ENCODE measurements at places on chromosomes 1 and 21.

DNA sequence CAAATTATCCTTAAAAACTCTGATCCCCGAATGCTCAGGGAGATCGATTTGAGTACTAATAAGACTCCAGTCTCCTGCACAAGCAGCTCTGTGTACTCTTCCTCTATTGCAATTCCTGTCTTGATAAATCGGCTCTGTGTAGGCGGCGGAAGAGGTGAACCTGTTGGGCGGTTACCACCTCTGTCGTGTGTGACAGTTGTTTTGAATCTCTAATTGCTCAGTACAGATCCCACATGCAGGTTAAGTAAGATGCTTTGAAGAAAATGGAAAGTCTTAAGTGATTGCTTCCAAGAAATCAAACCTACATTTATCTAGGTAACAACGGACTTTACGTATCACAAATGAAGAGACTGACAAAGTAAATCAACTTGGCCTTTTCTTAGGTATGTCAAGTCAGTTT lies 35.5 kb downstream of the COA6 start:
- peak; percentile 70 for DNase-seq

- DNase-seq: no peak
Observed at GRCh38 chr1:45924736-45925135, 121.3 kb downstream of the MAST2 start.

DNA sequence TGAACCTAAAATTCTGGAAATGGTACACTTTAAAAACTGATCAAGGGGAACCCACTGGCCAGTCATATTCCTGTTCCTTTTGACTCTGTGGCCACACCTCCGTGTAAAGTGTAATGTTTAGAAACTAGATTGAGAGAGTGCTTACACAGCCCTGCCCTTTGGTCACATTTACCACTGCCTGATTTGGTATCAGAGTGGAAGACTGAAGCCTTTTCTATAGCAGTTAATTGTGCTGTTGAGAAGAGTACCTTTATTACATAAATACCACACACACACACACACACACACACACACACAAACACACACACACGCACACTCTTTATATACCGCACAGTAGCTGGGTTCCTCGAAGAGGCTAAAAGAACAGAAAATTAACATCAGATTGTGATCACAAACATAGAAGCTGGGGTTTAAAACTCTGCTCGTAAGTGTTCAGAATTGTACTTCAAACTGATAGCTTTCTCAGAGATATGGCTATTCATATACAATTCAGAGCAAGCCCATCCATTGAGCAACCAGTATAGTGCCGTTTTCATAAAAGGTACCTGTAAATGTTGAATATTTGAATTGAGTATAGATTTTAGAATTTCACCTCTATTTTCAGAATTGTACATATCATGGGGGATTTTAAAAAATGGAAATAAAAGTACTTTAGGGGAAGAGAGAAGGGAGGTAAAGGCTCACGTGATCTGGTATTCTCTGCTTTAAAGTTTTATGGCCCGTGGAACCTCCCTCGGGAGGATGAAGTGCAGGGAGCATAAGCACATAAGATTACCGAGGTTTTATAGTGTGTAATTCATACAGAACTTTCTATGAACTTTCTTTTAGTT lies 37.5 kb downstream of the CAMTA1 start:
- DNase-seq: no peak

GRCh38 chr1:38498686-38499085 lies 360.9 kb downstream of the RRAGC start:
- DNase-seq: no peak

- no peak for DNase-seq
Observed at GRCh38 chr1:147388969-147389368, 146.5 kb downstream of the CHD1L start.

- no peak for DNase-seq
Observed at GRCh38 chr1:12056331-12056841, 6.7 kb upstream of the TNFRSF8 start.

- DNase-seq: no peak
Observed at GRCh38 chr1:12460121-12460520, 157.9 kb downstream of the DHRS3 start.

DNA sequence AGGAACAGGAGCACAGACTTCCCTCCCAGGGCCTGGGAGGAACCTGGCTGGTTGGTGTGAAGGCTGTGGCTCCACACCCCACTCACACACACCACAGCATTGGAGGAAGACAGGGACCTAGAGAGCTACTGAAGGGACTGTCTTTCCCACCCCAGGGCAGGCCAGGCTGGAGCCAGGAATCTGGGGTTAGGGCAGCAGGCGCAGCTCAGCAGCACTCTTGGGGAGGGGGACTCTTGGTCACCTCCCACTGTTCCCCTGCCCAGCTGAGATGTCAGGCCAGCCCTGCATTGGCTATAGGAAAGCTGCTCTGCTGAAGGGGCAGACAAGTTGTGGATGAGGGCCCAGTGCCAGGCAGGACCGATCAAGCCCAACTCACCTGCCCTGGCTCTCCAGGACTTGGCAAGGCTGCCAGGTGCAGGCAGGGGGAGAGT lies 1.6 kb upstream of the PLEKHA6 start:
- DNase-seq: no peak

- no peak for DNase-seq
Observed at GRCh38 chr1:197981561-197981960, 64.4 kb downstream of the LHX9 start.

GRCh38 chr1:78377356-78377928 lies 113.3 kb upstream of the PTGFR start:
- DNase-seq: no peak

GRCh38 chr21:44262338-44263056 lies 800 bp upstream of the DNMT3L start:
- no peak for DNase-seq

- DNase-seq: no peak
Observed at GRCh38 chr1:164561472-164561871, 2.5 kb downstream of the PBX1 start.

GRCh38 chr21:44485254-44485793 lies 30.0 kb downstream of the LRRC3 start:
- DNase-seq: peak; percentile 48

All from CD4-positive, alpha-beta T cell treated with Interleukin-4 for 1 hour (primary cell).